ENCODE measurements at places on chromosomes 3 and 15.
A peak's percentile ranks its signal among the peaks of the same experiment; 100 is the strongest.

- no peak for DNase-seq
Measured at GRCh38 chr15:43748376-43748775, 2.1 kb downstream of the PDIA3 start.

DNA sequence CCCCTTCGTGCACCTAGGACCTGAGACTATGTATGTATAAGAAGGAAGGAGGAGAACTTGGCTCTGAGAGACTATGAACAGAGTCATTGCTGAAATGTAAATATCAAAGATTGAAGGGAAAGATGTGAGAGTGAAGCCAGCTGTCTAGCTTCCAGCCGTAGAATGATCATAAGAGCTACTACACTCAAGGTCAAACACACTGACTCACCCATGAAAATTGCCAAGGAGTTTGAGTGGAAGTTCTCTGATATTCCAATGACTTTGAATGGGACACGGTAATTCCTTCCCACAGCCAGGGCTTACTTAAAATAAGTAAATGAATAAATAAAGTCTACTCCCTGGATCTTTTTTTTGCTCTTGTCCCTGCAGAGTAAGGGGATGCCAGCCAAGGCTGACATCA, 398.9 kb upstream of the TPRG1 start:
- no peak for DNase-seq

DNA sequence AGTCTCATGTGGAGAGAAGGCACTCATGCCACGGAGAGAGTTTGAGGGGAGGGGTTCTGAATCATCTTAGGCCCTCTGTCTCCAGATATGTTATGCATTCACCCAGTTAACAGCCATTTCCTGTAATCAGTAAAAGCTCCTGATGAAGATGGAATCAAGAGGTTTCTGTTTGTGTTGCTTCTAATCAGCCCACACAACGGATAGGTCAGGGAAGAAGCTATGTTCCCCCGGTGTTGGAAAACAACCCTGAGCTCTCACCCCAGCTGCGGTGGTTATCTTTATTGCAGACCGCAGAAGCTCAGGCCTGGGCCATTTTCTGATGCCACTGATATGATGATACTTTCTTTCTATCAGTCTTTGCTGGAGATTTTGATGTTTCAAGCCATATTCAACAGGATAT, 338.5 kb upstream of the ONECUT1 start:
- DNase-seq, result no peak

DNA sequence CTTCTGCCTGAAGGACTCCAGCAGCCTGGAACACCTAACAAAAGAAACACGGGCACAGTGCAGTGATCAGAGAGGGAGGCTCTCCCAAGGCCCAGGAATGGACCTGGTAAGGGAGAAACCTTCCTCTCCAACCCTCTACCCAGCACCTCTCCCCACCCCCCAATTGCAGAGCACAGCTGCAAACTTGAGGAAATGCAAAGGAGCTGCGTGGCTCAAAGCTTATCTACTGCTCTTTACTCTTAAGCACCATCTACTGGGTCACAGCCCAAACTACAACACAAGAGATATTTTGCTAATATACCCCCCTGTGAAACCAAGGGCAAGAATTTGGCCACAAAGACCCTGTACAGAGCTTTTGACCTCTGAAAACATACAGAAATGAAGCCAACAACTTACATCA, 328.3 kb downstream of the OXSM start:
- DNase-seq, result no peak

GRCh38 chr15:50549326-50549725, 2.9 kb upstream of the USP50 start:
- DNase-seq, result no peak

GRCh38 chr15:74201710-74202420, 722 bp downstream of the STRA6 start:
- no peak for DNase-seq

DNA sequence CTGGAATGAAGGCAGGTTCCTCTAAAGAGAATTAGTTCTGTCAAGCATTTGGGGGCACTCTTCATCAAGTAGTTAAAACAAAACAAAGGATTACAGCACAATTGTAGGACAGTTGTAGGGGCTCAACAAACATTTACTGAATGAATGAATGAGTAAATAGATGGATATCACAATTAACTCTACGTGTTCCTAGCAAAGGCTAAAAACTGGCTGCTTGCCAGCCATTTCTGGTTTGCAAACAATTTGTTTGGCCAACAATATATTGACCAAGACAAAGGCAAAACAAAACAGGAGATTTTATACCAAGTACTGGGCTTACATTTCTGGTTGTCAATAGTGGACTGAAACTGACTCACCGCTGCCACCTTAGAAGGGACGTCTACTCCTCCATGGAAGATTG, 116.8 kb downstream of the ZNF280D start:
- no peak for DNase-seq

GRCh38 chr3:184289426-184289938, 9.6 kb upstream of the PSMD2 start:
- DNase-seq, result peak; percentile 48

- no peak for DNase-seq
Measured at GRCh38 chr3:15051531-15051930, 13.6 kb downstream of the MRPS25 start.

GRCh38 chr15:34883633-34884032, 85.9 kb downstream of the AQR start:
- DNase-seq, result no peak

- no peak for DNase-seq
Measured at GRCh38 chr3:28575100-28575745, 226.6 kb upstream of the AZI2 start.

- no peak for DNase-seq
Measured at GRCh38 chr15:63350178-63350621, 31.4 kb downstream of the CA12 start.

DNA sequence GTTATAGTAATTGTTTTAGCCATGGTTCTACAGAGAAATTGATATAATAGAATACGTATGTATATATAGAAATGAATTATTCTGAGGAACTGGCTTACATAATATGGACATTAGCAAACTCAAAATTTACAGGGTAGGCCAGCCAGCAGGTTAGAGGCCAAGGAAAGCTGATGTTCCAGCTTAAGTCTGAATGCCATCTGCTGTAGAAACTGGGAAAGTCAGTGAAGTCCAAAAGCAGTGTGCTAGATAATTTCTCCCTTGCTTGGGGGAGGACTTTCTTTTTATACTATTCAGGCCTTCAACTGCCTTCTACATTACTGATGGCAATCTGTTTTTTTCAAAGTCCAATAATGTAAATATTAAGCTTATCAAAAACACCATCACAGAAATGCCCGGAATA, 1174.7 kb downstream of the ZPLD1 start:
- no peak for DNase-seq

DNA sequence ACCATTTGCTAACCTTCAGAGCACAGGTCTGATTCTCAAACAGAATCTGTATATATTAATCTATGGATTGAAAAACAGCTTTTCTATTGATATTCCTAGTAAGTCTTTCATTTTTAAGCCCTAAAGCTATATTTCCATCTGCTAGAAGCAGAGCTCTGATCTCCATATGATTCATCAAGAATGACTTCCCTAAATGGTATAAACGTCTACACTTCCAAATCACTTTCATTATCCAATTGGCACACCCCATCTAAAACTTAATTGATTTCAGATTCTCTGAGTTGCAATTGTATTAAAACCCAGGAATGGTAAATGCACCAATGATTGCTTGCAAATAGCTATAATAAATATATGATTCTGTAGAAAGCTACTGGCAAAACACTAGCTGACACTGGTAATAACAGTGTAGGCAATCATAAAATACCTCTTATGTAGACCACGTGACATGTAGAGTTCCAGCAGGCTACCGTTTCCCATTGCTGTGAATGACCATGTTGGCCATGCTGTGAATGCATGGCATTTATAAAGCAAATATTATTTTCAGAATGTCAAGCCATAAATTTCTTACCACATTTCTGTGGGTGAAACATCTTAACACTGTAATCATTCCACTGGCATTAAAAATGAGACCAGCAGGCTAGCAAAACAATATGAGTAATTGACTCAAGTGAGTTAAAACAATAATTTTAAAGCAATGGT, 226.0 kb downstream of the ZMAT3 start:
- DNase-seq, result no peak

GRCh38 chr3:126128504-126129397, 44.8 kb upstream of the SLC41A3 start:
- DNase-seq, result no peak

- DNase-seq, result no peak
Measured at GRCh38 chr3:13189639-13190377, 116.6 kb upstream of the IQSEC1 start.

GRCh38 chr3:8853081-8853480, 83.7 kb upstream of the OXTR start:
- DNase-seq, result no peak

DNA sequence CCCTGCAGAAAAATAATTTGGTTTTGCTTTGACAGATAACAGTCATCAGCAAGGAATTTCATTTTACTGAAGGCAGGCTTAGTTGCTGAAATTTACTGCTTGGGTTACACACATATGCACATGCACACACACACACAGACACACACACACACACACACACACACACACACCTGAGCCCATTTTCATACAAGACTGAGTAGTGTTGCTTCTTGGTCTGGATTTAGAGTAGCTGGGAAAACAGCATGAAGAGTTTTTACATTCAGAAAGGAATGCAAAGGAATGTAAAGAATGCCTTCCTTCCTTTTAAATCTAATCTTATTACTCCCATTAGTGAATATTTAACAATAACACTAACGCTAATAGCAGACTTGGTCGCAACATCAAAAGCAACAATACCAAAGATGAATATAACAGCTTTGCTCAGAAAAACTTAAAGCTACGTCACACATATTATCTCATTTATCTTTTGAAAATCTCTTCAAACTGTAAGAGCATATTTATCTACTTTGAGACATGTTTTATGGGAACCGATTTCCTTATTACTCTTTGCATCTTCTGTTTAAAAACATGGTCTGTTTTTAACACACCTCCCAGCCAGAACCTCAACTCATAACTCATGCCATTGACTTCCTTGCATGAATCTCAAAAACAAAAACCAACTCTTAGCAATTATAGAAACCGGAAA, 32.5 kb downstream of the RFTN1 start:
- DNase-seq, result no peak

DNA sequence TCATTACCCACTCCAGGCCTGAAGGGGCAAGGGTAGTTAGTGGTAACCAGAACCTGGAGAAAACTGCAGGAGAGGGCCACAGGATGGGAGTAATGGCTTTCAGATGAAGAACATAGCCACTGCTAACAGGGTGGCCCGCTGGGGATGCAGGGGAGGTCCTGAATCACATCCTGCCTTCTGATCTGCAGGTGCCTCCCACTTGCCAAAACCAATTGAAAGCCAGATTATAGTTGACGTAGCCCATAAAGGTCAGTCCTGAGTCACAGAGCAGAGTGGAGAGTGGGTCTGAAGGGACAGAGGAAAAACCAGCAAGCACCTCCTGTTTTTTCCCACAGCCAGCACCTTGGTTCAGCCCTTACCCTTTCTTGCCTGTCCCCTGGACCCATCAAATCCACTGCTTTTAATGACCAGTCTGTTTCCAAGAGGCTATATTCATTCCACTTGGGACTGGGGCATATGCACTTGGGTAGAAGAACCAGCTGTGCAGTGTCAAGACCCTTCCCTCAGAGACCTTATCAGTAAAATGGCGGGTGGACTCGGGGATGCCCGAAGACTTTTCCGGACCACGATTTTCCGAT, 646 bp upstream of the SLC35G2 start:
- DNase-seq, result no peak

- no peak for DNase-seq
Measured at GRCh38 chr15:52349052-52349700, 53.6 kb upstream of the MYO5C start.

GRCh38 chr3:170232266-170232665, 10.0 kb downstream of the PRKCI start:
- no peak for DNase-seq

DNA sequence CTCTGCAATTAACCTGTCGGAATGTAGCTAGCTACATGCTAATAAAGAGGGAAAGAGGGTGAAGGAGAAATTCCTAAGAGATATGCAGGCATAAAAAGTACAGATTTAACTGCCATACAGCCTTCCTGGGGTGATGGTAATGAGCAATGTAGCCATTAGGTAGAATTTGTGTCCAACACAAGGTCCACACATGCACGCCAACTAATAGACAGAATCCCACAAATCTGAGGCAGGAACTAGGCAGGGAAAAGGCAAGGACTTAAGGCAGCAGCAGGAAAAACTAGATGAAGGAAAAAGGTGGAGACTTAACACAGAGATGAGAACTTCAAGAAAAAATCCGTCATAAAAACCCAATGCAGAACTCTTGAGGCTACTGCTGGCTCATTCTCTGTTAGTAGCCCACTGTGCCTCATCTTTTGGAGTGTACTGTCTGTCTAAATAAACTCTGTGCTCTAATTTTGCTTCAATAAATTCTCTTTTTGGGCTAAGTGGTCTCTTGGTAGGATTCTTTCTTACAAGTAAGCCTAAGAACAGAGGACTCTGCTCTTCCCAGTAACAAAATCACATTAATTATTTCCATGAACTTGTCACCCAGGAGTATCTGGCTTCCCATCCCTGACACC, 81.5 kb downstream of the BTLA start:
- DNase-seq, result no peak

DNA sequence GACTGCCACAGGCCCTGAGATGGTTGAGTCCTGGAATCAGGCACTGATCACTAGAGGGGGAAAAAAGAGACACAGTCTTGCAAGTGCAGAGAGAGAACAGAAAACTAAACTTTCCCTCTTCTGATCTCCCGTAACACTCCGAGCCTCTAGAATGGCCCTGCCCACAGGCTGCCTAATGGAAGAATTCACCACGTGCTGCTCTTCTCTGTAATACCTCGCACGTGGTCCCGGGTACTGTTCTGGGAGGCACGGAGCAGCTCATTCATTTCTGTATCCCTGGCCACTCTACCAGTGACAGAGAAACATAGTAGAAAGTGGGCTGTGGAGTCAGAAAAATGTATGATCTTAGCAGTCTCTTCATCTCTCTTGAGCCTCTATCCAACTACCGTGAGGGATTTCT, 30.4 kb downstream of the VGLL4 start:
- no peak for DNase-seq

DNA sequence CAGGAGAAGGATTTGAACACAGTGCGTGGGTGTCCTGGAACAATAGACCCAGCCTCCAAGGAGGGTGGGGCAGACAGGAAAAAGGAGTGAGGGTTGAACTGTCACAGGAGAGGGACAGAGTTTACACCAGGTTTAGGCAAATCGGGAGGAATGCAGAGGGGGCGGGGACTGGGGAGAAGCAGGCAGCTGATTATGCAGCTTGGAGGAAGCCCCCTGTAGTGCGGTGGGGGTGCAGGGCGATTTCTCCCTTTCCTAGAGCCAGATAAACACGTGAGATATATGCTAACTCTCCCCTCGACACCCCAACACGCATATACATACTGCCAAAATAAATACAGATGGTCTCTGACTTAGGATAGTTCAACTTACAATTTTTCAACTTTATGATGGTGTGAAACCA, 108.6 kb upstream of the PRR20G start:
- DNase-seq, result no peak

DNA sequence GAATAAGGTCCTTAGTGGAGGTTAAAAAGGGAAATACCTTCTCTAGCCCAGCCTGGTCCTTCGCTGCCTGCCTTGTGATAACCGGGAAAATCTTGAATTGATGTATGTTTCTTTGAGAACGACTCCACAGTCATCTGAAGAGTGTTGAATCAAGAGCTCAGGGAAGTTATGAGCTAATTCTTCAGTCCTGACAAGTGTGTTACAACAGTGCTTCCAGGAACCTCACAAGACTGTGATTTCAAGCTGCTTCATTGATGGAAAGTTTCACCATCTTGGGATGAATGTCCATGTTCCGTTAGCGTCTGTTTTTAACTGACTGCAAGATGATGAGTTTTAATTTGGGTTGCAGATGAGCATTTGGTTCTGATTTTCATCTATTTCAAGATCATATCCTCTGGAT, 12.4 kb downstream of the TMEM41A start:
- no peak for DNase-seq

GRCh38 chr15:45187894-45188830, at the start of gene SHF:
Gene SHF (minus strand): TSS chr15:45187966. CDS start chr15:45187951, 15 bp downstream.
- peak; percentile 9 for DNase-seq
